Dermis blood vessel endothelial cell (primary cell): ENCODE measurements at places on chromosomes 12 and 14. TPM values are rescaled to one million over a fixed set of nuclear protein-coding genes. Genes with fewer than 3 reads are reported as not detected.

The TAS2R42 gene
- not detected in 2 replicates for total RNA-seq

The COX8C gene
- total RNA-seq: 0.23 TPM in 1 of 2 replicates, not detected in the other

The NOC4L gene
- 12.1 and 18.3 TPM in 2 replicates for total RNA-seq

The KRT2 gene
- total RNA-seq: not detected in 2 replicates

The SYNDIG1L gene
- total RNA-seq: not detected in 2 replicates

The KLHL33 gene
- total RNA-seq: 0.09 and 0.17 TPM in 2 replicates

The RNASE1 gene
- total RNA-seq: 28.6 and 64.0 TPM in 2 replicates
